ENCODE measurements at places on chromosomes 2 and 18. TPM values are rescaled to one million over a fixed set of nuclear protein-coding genes. Genes with fewer than 3 reads are reported as not detected.

- H3K4me3 ChIP-seq = no peak overlapping the region
- H3K27ac ChIP-seq = no peak overlapping the region
- H3K4me1 ChIP-seq = no peaks in the 10 kb centered on the region
These were observed 6.8 kb upstream of the GREB1 start for GRCh38 chr2:11527001-11527400.

The TNFRSF11A gene
- polyA plus RNA-seq = 0.05 TPM

The C2orf92 gene
- not detected for polyA plus RNA-seq

The CD8B gene
- 1.5 TPM for polyA plus RNA-seq

The KIF3C gene
- 0.47 TPM for polyA plus RNA-seq

The SOCS6 gene
- polyA plus RNA-seq = 4.8 TPM

GRCh38 chr18:64119916-64120315 is 29.0 kb downstream of the LINC00305 start:
- no peak overlapping the region for H3K27ac ChIP-seq
- DNase-seq = no peak
- H3K4me3 ChIP-seq = no peak overlapping the region
- no peaks in the 10 kb centered on the region for H3K36me3 ChIP-seq

DNA sequence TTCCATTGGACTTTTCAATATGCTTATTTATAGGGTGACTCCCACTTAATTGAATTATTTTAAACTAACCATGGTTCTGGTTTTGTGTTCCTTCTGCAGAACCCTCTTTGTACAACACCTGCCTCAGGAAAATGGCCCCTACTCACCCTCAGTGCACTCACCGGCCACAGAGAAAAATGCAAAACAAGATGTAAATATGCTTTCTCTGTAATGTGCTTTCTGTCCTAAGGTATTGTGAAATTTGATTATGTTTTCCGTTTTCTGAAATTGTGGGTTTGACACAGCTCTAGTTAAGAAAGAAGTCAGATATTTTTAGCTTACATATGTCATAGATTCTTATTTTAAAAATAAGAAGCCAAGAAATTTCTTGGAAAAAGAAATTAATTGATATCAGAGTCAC is 357.7 kb upstream of the SMIM21 start:
- no peak overlapping the region for H3K4me3 ChIP-seq
- no peaks in the 10 kb centered on the region for H3K36me3 ChIP-seq
- no peak overlapping the region for H3K27ac ChIP-seq

Measured in CD14-positive monocyte (primary cell).